Caki2 (cell line): ENCODE measurements at places on chromosomes 12 and 14. TPM values are rescaled to one million over a fixed set of nuclear protein-coding genes. Genes with fewer than 3 reads are reported as not detected.

Gene LBHD2
- 7.5 TPM in 1 of 2 replicates, not detected in the other for total RNA-seq

Gene GYS2
- total RNA-seq: not detected in 2 replicates

Gene FAM90A1
- 1.5 TPM in 1 of 2 replicates, not detected in the other for total RNA-seq

Gene RPS6KL1
- total RNA-seq: 2.9 and 4.5 TPM in 2 replicates

DNA sequence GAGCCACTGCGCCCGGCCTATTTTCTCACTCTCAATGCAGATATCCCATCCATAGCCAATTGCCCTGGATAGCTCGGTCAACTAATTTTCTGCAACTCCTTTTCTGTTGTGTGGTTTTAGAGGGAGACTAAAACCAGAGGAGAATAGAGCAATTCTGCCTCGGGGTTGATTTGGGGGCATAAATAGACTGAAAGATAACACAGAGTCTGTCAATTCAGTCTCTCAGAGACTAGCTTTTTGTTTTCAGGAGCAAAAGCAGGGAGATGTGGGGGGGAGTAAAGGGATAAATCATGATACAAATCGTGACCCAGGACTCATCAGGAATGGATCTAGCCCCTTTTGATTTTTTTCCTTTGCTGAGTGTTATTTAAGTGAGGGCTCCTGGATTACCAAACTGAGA lies 6.5 kb downstream of the COPZ1 start:
- DNase-seq: no peak

GRCh38 chr12:65648461-65648860 lies 175.8 kb upstream of the HMGA2 start:
- DNase-seq: no peak

GRCh38 chr14:32044454-32044853 lies 32.6 kb upstream of the ARHGAP5 start:
- no peak for DNase-seq

GRCh38 chr14:26596543-26597061 lies 1.2 kb downstream of the NOVA1 start:
- DNase-seq: peak; percentile 4

DNA sequence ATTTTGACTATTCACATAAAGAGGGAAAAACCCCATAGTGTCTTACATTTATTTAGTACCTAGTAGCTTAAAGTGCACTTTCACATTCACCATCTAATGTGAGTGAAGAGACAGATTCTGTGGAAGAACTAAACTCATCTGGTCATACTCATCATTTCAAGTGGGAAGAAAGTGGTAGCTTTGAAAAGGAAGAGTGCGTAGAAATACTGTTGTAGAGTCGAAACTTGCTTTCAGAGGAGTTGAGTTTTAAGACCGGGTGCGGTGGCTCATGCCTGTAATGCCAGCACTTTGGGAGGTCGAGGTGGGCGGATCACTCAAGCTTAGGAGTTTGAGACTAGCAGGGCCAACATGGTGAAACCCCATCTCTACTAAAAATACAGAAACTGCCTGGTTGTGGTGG lies 222.2 kb downstream of the ERC1 start:
- DNase-seq: no peak

- no peak for DNase-seq
Measured at GRCh38 chr14:94934276-94934810, 164.4 kb upstream of the GSC start.

GRCh38 chr14:93285044-93285443 lies 47.8 kb downstream of the BTBD7 start:
- peak; percentile 62 for DNase-seq

GRCh38 chr12:41564816-41565215 lies 376.7 kb downstream of the PDZRN4 start:
- DNase-seq: no peak

DNA sequence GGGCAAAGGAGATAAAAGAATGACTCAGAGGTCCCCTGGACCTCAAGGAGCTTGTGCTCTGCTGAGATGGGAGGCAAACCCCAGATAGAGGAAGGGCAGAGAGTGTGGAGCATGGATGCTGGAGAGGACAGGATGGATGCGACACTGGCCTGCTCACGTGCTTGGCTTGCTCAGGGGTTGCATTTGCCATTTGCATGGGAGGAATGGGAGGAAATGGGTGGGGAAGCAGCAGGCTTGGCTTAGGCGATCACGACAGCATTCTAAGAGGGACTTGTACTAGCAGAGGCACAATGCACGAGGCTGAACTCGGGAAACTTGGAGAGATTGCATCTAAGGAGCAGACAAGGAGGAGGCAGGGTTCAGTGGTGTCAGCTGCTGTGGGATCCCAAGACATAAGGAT lies 19.8 kb downstream of the CD9 start:
- DNase-seq: no peak

DNA sequence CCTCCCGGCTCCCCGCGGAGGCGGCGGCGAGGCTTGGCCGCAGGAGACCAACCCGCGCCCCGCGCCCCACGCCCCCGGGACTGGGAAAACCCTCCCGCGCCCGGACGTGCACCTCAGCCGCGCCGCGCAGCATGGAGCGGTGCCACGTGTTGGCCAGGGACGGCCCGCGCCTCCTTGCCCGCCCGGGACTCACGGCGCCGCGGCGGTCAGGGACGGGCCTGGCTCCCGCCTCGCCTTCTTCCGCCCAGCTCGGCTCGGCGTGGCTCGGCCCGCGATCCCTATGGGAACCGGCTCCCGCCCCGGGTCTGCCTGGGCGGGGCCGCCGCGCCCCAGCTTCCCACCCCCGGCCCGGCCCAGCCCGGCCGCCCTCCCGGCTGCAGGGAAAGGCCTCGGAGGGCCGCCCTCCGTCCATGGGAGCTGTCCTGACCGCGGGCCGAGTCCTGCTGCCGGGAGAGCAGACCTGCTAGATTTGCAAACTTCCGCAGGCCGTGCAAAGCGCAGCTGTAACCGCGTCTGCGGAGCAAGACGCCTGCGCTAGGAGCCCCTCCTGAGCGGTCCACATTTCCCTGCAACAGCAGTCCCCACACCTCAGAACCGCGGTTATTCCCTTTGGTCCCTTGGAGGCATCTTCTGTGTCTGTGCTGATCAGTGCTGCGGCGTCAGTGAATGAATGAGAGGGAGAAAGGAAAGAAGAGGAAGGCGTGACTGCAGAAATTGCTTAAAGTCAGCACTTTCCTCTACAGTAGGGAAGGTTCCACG lies at the start of gene CDKL1:
Gene CDKL1, minus strand, starts transcription at position 251 of the 759 bp plus-strand sequence. CDS start 1,013 bp downstream, outside the sequence.
- peak; percentile 84 for DNase-seq

- DNase-seq: peak; percentile 18
Measured at GRCh38 chr12:49019443-49020324, 1.1 kb upstream of the PRKAG1 start.

DNA sequence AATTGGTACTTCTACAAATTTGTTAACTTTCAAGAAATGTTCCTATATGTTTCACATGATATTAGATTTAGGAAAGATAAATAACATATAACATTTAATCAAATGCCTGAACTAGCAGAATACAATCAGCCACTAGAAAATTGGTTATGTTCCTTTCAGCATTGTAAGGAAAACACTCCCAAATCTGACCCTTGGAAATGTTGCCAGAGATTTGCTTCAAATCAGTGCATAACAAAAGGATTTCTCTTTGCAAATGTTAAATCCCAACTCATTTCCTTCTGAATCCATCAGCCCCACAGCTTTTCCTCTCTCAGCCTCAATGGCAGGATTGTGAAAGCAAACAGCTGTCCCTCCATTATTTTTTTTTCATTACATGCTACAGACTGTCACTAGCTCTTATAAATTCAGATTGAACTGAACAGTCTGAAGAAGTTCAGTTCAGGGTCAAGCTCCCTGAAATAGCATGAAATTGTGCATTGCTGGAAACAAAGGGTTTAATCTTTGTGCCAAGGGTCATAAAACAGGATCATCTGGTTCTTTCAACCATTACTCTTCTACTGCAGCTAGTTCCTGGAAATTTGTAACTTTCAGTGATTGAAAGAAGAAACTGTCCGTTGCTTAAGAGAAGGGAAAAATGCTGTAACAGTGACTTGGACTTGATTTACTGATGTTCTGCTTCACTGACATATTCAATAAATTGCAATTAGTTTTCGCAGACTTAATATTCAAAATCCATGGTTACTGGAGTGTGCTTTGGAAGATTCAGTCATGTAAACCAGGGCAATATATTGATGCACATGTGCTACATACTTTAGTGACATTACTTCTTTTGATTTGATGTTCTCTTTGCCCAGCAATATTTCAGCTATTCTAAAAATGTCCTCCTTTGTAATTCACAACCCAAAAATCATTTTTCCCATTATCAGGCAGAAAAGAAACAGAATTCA lies 246.4 kb downstream of the RPL10L start:
- no peak for DNase-seq

DNA sequence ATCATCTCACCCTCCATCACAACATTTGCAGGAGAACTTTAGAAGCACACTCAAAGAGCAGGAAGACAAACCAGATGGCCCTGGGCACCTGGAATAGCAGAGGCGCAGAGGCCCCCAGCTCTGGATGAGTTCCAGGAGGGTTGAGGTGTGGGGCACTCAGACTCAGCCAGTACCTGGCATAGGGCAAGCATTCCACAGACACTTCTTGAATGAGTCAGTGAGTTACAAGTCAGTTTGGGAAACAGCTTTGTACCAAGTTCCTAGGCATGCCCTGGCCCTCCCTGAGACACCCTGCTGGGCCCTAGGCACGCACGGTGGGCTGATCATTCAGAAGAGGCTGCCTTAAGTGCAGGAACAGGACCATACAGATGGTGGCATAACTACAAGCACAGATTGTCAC lies 54.3 kb downstream of the MAP3K9 start:
- peak; percentile 80 for DNase-seq

DNA sequence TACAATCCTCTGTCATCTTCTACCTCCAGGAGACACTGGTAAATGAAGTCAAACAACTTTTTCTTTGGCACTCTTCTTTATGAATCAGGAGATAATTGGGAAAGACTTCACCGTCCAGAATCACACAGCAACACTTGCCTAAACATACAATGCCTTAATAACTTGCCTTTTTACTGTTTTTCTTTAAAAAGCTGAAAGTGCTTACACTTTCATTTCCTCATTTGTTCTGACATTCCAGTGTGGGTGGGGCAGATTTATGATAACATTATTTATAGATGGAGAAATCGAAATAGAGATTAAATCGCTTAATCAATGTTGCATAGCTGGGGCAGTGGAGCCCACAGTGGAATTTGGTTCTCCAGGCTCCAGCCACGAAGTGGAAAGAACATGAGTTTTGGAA lies 2.8 kb upstream of the FRS2 start:
- DNase-seq: no peak

DNA sequence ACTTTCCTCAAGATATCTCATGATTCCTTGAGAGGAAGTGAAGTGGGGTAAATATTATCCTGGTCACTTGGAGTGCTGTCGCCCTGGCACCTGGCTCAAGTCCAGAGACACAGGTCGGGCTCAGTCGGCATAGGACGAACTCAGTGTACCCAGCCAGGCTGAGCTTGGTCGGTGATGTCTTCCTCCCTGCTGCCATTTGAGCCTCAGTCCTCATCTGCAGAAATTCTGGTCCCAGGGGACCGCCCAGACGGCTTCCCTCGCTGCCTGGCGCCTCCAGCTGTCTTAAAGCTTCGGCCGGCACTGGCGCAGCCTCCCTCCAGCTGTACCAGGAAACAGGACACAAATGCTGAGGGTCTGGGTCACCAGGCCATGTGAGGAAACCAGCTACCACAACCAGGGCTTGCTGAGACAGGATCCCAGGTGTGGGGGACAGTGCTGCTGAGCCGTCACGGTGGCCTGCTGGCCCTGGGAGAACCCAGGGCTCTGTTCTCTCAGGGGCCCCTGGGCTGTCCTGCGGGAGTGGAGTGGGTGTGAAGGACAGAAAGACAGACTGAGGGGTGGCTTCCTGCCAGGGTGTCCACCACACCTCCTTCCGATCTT lies 5.0 kb upstream of the KLC1 start:
- no peak for DNase-seq

GRCh38 chr12:3071107-3071506 lies 6.1 kb upstream of the TSPAN9 start:
- DNase-seq: no peak

GRCh38 chr14:102503641-102504327 lies 5.8 kb downstream of the ANKRD9 start:
- DNase-seq: no peak
